ENCODE measurements at places on chromosomes 7 and 10.

GRCh38 chr7:99407872-99408378 is 472 bp downstream of the PDAP1 start:
- DNase-seq, result peak; percentile 86

DNA sequence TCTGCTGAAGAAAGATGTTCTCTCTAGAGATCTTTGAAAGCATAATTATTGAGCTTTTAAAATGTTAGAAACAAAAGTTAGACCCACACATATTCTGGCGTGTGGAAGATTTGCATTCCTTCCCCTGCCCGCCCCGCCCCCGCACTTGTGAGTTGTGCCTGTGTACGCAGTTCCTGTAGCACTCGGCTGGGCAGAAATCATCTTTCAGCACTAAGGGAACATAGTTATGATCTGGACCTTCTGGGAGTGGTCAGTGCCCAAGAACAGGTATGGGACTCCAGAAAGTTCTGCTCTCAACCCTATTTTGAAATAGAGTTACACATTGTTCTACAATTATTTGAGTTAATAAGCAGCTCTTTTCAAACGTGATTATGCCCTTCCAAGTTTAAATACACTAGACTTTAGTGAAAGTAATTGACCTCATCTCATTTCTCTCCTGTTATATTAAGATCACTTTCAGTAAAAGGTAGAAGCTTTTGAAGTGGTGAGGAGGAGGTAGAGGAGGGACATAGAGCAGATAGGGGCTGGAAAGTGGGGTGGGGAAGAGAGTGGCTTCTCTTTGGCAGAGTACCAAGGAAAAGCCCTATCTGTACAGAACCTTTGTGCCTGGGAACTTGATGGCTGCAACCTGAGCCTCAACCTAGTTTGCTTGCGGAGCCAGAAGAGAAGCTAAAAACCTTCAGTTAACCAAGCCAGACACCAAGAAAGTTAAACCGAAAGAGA is 5.7 kb downstream of the BLVRA start:
- DNase-seq, result peak; percentile 77

DNA sequence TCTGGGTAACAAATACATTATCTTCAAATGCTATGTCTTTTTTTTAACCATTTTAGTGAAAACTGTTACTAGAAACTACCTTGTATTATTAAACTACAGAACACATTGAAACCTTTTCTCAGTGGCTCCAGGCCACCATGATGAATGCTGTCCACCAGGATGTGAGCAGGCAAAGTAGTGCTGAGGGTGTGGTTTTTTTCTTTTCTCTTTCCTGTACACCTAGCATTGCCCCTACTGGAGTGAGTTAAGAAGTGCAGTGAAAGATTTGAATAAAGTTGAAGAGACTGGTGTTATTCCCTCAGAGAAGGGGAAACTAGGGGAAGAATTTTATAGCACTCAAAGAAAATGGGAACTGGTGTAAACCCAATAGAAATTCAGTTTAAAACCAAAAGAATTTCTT is 120.0 kb upstream of the SAMD8 start:
- no peak for DNase-seq

GRCh38 chr10:47363781-47364180 is 15.6 kb downstream of the RBP3 start:
- peak; percentile 32 for DNase-seq

GRCh38 chr10:132522521-132523411 is 14.8 kb upstream of the INPP5A start:
- peak; percentile 42 for DNase-seq

DNA sequence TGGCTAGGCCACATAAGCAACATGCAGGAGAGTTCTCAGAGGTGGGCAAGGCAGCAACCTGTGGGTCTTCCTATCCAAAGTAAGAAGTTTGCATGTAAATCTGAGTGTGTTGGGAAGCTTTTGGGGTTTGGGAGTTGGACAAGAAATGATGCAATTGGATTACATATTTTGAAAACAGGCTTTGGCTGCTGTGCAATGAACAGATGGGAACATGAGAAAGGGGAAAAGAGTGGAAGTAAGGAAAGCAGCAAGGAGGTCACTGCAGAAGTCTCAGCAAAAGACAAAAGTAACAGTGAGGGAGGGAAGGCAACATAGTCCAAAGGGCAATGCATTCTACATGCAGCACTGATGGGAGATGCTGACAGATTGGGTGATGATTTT is 61.1 kb upstream of the C10orf90 start:
- DNase-seq, result no peak

GRCh38 chr10:4538016-4538415 is 288.0 kb upstream of the AKR1E2 start:
- no peak for DNase-seq

DNA sequence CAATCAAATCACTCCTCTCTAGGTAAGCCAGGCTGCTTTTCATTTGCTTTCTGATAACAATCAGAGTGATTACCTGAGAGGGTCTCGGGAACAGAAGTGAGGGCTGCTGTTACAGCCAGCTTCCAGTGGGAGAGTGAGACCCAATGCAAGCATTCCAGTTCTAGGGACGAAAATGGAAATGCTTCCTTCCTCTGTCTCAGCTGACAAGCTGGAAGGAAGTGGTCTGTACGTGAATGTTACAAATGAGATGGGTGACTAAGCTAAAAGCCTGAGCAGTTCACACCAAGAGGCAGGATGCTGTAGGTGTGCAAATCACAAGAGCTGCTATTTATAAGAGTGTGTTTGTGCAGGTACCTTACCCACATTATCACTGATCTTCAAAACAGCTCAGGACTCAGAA is 772.4 kb downstream of the GRID1 start:
- DNase-seq, result no peak

- no peak for DNase-seq
Observed at GRCh38 chr10:128664729-128665128, 538.5 kb upstream of the MKI67 start.

- no peak for DNase-seq
Observed at GRCh38 chr10:101144053-101144452, 13.0 kb downstream of the TLX1 start.

DNA sequence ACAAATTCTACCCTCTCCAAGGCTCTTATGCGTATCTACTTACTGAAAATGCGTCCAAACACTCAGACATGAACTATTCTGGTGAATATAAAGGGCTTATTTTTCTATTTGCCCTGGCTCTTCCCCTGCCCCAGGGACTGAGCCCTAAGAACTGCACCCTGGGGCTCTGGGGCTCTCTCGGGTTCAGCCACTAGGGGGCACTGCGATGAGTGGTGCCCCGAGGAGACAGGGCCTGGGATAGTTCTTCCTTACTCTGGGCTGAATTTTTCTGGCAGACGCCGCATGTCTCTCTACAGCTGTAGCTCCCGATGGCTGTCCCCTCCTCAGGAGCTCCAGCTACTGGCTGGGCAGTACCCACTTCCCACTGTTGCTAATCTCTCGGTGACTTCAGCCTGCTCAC is 30.8 kb upstream of the GSDME start:
- no peak for DNase-seq

DNA sequence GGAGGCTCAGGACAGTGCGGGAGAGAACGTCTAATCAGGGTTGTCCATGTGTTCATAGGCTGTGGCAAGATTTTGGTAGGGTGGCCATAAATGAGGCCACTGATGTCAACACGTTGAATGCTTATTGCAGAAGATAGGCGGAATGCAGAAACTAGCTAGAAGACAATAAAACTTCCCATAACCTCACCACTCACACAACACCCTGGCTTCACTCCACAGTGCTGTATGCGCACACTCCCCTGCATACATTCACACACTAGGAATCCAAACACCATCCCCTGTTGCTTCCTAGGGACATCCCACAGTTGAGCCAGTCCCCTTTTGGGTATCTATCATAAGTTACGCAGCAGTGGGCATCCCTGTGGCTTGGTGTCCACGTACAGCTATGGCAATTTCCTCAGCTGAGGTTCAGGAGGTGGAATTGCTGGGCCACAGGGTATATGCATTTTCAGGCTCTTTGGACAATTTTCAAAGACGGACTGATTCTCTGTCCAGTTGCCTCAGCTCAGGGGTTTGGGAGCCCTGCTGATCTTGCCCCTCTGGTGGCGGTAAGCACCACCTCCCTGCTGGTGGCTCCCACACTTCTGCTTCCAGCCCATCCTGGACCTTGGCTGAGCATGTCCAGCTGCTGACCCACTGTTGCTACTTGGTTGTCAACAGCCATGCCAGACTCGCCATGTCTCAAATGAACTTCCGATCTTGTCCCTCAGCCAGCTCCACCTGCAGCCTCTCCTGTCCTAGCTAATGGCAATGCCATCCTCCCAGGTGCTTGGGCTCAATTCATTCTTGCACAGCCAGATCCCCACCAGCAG is 36.4 kb downstream of the CDH23 start:
- DNase-seq, result no peak

- DNase-seq, result no peak
Observed at GRCh38 chr10:129131457-129132132, 335.4 kb upstream of the MGMT start.

- DNase-seq, result no peak
Observed at GRCh38 chr7:106812027-106812643, 52.9 kb upstream of the PIK3CG start.

DNA sequence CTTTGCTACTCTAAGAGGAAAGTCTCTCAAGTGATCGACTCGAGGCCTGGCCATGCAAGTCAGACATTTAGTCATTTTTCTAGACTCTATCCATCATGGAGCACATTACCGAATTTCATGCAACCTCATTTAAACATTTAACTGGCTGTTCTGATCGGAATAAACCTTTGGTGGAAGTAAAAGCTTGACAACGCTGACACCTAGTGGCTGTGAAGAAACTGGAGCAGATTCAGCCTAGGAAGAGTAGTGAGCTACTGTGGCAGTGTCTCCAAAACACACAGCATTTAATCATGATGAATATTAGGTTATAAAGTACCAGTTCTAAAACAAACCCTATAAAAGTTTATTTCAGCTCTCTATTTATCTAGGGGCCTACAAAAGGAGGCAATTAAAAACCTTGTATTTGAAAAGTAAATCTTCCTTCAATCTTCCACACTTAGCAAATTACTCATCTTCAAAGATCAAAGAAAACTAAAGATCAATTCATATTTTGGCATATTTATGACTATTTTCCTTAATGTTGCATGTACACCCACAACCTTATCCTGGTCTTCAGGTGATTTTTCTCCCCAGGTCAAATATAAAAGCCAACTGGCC is 175.0 kb downstream of the CTNNA3 start:
- DNase-seq, result no peak

DNA sequence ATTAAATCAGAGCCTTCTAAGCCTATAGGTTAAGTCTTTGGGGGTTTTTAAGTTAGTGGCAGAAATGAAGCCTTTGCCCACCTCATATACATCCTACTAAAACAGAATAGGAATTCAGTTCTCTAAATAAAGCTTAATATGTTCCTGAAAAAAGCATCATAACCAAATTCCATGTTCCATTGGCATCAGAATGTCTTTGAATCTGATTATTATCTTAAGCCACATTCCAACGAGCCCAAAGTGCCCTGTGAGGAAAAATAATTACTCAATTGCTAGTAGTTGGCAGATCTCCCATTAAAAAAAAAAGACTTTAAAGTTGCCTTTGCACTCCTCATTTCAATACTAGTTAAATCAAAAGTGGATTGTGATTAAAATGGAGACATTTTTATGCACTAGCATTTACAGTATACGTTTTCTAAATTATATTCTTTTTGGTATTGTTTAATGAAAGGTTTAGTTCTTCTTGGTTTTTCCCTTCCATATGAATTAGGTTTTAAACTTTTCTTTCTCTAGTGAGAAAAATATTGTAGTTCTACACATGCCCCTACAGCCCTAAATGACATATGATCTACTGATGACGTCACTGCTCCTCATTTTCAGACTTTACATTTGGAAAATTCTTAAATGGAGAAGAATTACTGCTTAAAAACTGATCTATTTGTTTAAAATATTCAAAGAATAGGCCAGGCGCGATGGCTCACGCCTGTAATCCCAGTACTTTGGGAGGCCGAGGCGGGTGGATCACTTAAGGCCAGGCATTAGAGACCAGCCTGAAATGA is 54.3 kb upstream of the CABCOCO1 start:
- no peak for DNase-seq

DNA sequence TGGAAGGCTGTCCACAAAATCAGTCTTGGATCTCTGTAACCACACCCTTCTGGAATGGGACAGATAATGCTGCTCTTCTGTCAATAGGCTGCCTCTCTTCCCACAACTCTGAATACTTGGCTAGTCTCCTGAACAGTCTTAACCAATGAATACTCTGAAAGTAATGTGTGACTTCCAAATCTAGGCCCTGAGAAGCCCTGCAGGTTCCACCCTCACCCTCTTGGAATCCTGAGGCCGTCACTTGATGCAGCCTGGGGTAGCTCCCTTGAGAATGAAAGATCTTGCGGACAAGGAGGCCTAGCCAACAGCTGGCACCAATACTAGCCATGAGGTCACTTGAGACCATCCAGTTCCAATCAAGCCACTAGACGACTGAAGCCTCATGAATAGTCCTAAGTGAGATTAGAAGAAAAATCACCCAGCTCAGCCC is 109.2 kb downstream of the ARHGAP12 start:
- DNase-seq, result peak; percentile 84

- DNase-seq, result no peak
Observed at GRCh38 chr10:84493951-84494848, 165.8 kb downstream of the CCSER2 start.

GRCh38 chr7:135942614-135943013 is 34.5 kb downstream of the MTPN start:
- DNase-seq, result no peak

DNA sequence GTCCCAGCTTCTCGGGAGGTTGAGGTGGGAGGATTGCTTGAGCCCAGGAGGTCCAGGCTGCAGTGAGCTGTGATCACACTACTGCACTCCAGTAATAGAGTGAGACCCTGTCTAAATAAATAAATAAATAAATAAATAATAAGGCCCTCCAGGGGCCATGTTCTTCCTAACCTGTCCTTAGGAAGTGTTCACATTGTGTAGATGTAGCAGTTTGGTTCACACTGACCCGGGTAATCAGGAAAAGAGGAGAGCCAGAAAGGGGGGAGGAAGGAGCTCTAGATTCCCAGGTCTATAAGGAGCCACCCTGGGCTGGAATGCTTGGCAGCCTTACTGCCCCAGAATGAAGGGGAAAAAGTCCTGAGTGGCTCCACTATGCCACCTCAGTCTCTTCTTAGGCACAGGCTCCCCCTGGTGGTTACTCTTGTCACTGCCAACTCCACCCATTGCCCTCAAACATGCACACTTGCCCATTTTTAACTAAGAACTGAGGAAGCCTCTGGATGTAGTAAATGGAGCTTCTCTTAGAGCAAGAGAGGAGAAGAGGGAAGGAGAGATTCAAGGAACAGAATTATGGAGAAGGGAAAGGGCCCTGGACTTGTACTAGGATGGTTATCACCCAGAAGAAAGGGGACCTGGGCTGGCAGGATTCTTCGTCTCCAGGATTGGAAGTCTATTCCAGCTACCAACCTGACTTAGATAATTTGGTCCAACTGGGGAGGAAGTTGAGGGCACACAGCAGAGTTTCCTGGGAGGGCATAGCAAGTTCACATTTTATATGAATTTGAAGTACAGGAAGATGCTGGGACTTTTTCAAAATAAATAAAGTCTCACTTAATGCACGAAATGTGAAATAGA is 7.8 kb downstream of the HPS6 start:
- DNase-seq, result peak; percentile 91

- no peak for DNase-seq
Observed at GRCh38 chr10:116133634-116134033, 139.4 kb downstream of the GFRA1 start.

- no peak for DNase-seq
Observed at GRCh38 chr10:15781381-15781960, 61.7 kb upstream of the ITGA8 start.

GRCh38 chr7:95865716-95866371 is 93.5 kb downstream of the DYNC1I1 start:
- DNase-seq, result no peak

Measured in aorta (tissue), 5 donors.